ENCODE measurements at places on chromosomes 5 and 9. TPM values are rescaled to one million over a fixed set of nuclear protein-coding genes. Genes with fewer than 3 reads are reported as not detected.

GRCh38 chr9:130483371-130483971 lies 38.7 kb downstream of the ASS1 start:
- no peak for DNase-seq

Gene PCDHGB5
- total RNA-seq = 12.4 TPM

Gene SPATA31C1
- total RNA-seq = not detected

GRCh38 chr9:121567500-121568342 lies 68.1 kb upstream of the GGTA1 start:
- no peak for DNase-seq

Gene PCDHB13
- total RNA-seq = 8.3 TPM

Gene PDGFRB
- 97.8 TPM for total RNA-seq

Gene NUTM2F
- not detected for total RNA-seq

- DNase-seq = peak; percentile 69
Observed at GRCh38 chr5:141747152-141748141, 65.4 kb upstream of the ARAP3 start.

Gene ARID3C
- total RNA-seq = not detected

DNA sequence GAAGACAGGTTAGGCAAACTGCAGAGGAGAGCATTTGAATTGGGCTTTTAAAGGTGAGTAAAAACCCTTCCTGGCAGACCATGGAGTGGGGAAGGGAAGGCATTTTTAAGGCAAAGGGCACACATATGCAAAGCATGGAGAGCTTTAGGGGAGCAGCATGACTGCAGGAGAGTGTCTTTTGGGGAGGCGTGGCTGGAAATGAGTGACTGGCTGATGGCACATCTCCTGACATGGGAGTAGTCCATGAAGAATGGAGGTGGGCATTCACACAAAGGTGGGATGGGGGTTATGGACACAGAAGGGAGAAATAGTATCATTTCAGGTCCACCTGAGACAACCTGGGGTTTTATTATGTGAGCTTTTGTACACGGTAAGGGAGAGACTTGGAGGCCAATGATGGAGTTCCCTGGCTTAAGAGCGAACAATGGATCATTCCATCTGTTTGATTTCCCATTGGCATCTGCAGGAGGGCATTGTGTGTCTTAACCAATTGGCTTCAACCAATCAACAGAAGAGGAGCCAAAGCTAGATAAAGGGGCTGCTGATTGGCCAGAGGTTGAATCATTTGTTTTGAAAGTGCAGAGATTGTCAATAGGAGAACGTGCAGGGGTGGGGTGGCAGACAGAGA lies 2.1 kb downstream of the NSG2 start:
- no peak for DNase-seq

- DNase-seq = no peak
Observed at GRCh38 chr9:95762322-95762721, 113.2 kb upstream of the ERCC6L2 start.

GRCh38 chr5:4418084-4418483 lies 722.0 kb upstream of the ADAMTS16 start:
- no peak for DNase-seq
